Activated CD4-positive, CD25-positive, alpha-beta regulatory T cell (primary cell): ENCODE measurements at places on chromosomes 3 and 15.

- DNase-seq, result no peak
Observed at GRCh38 chr15:52466134-52466701, 62.5 kb downstream of the MYO5A start.

DNA sequence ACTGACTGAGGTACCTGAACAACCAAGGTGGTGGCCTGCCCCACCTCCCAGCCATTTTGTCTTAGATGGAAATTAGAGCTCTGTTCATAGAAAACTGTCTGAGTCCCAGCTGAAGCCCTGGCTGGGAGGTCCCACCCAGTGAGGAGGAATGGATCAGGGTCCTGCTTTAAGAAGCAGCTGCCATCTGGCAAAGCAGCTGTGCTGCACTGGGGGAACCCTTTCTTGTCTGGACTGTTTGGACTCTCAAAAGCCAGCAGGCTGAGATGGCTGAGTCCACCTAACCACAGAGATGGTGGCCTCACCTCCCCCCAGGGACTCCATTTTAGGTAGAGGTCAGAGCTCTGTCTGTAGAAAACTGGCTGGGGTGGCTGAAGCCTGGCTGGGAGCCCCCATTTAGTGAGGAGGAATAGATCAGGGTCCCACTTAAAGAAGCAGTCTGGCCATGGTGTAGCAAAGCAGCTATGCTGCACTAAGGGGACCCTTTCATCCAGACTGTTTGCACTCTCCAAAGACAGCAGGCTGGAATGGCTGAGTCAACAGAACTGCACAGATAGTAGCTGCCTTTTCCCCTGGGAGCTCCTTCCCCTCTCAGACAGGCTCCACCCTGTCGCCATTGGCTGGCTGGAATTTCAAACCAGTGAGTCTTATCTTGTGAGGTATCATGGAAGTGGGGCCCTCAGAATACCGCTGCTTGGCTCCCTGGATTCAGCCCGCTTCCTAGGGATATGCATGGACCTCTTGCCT, 116.9 kb downstream of the EPHA6 start:
- no peak for DNase-seq

- no peak for DNase-seq
Observed at GRCh38 chr15:70271422-70272088, 173.8 kb upstream of the TLE3 start.

DNA sequence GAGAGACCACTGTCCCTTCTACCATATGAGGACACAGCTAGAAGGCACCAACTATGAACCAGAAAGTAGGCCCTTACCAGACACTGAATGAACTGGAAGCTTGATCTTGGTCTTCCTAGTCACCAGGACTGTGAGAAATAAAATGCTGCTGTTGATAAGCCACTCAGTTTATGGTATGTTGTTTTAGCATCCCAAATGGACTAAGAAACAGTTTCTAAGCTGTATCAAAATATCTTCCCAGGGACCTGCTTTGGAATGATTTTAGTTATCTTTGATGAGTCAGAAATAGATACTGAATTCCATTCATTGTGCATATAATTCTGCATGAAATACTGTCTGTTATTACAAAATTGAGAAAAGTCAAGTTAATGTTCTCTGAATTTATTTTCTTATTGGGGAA, 18.6 kb downstream of the WDR76 start:
- no peak for DNase-seq

GRCh38 chr3:71787851-71788405, 3.0 kb upstream of the PROK2 start:
- DNase-seq, result no peak

DNA sequence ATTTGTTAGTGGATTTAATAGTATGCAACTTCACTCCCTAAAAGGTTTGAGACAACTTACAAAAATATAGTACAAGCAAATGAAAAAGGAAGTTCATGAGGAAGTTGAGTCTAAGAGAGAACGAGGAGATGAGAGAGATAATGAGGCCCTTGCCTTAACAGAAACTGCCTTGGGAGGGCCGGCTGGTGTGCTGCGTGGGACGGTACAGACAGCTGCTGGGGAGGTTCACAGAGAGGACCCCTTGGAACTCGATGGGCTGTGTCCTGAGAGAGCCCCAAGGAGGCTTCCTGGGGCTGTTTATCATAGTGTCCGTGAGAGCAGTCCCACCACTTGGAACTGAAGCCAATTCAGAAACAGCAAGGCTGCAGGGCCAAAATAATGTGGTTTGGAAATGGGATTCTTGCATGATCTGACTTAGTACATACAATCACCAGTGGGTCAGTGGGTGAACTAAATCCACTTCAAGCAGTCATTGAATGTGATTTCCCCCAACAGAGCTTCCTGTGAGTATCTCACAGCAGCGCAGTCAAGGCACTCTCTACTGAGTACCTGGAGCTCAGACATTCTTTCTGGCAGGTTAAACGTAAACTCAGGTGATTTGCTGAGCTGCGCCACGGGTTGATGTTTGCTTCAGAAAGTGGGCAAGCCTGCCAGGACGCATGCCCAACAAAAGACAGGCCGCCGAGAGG, 90.8 kb downstream of the CRTC3 start:
- no peak for DNase-seq
